GM12864 (cell line): ENCODE measurements at places on chromosomes 12 and 14.

- DNase-seq, result no peak
Observed at GRCh38 chr14:68941820-68942219, 37.3 kb downstream of the ACTN1 start.

GRCh38 chr14:53384536-53384935 is 231.4 kb upstream of the DDHD1 start:
- no peak for DNase-seq

DNA sequence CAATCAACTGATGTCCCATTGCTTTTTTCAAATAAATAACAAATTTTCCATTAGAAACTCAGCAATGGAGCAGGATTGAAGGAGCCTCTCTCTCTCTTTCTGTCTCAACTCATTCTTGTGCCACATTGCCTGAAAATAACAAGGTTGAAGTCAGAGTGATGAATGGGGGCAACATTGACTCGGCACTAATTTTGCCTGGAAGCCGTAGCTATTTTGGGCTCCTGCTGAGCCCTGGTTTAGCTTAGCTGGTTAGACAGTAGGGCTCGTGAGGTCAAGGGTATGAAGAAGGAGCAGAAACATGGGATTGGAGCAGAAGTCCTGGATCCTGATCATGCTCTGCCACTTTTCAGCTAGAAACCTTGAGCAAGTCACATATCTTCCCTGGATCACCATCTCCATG is 38.9 kb downstream of the WSCD2 start:
- no peak for DNase-seq

DNA sequence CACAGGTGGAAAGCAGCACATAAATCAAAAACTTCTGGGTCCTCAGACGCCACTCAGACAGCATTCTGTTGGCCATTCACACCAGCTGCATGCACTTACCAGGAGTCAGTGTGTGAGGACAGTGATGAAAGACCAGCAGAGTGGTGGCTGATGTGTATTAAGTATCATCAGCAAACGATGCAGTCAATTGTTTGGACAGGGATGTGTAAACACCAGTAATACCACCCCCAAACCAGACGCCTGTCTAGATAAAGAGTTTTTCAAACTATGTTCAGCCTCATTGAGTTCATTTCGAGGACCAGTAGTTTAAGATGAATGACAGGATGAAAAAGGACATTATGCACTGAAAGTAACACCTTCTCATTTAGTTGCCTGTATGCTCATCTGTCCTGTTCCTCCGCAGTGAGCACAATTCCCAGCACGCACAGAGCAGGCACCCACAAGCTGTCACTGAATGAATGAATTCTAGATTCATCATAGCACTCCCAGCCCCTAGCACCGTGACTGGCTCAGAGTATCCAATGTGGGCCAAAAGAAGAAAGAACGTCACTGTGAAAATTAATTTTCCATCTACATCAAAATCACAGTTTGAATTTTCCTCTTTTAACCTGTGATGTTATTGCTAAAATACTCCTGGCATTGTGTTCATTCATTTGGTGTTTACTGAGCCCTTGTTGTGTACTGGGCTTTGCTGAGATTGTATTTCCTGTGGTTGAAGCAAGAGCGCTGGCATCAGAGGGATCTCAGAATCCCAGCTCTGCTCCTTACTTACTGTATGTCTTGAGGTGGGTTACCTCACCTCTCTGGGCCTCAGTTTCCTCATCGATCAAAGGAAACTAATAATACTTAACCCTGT is 124.8 kb upstream of the NOS1 start:
- DNase-seq, result no peak
